T-helper 2 cell (primary cell): ENCODE measurements at places on chromosomes 7 and 10.

DNA sequence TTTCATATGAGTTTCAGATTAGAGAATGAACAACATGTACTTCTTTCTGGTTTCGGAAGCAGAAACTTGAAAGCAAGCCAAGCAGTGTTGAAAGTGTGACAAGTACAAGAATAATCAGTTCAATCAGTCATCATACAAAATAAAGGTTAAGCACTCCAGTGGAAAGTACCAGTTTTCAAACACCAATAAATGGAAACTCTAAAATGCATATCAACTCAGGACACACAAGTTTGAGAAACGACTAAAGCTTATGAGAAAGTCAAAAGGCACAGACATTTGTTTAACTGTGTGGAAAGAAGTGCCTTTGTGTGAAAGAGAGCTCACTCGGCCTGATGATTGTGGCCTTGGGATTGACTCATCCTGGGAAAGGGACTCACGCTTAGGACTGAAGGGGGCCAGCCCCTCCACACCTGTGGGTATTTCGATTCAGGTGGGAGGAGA is 60.6 kb upstream of the AKR1C1 start:
- no peak for DNase-seq

DNA sequence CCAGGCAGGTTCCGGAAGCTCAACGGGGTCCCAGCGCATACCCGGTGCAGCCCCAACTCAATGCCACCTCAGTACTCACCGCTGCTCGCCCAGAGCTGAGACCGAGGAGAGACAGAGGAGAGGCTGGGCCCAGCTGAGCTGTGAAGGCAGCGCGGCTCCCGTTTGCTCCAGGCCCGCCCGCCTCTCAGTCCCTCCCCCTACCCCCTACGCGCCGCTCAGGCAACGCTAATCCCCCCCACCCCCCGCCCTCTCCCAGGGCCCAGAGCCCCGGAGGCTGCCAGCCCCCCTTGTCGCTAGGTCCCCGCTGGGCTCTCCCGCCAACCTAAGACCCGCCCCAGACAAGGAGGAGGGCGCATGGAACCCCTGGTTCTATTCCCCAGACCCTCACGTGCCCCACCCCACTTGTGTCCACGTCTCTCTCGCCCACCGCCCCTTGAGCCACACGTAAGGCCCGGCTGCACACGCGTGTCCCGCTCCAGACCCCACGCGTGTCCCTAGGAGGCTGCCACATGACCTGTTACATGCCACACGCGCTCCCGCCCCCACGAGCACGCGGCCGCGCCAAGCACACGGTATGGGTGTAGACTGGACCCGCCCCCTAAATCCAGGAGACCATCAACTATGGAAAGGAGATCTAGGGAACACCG is at the start of gene PSD:
Gene PSD (minus strand): TSS at position 164 of the 647 bp plus-strand sequence. CDS start 1,747 bp downstream, outside the sequence.
- DNase-seq: no peak

DNA sequence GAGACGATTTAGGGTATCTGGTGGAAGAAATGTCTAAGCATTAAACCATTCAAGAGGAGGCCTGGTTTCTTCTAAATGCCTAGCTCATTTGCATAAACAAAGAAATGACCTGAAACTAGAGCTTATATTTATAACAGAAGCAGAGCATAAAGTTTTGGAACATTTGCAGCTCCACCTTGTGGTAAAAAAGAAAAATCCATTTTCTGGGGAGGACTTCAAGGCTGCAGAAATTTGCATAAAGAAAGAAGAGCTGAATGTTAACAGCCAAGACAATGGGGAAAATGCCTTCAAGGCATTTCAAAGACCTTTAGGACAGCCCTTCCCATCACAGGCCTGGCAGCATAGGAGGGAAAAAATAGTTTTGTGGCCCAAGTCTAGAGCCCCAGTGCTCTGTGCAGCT is 362.0 kb downstream of the ZNF248 start:
- no peak for DNase-seq

- DNase-seq: no peak
Observed at GRCh38 chr10:17383801-17384555, 70.4 kb downstream of the ST8SIA6 start.

GRCh38 chr7:77353407-77353721 is 62.8 kb downstream of the GSAP start:
- DNase-seq: no peak

- DNase-seq: no peak
Observed at GRCh38 chr10:89092439-89092838, 101.8 kb downstream of the FAS start.

DNA sequence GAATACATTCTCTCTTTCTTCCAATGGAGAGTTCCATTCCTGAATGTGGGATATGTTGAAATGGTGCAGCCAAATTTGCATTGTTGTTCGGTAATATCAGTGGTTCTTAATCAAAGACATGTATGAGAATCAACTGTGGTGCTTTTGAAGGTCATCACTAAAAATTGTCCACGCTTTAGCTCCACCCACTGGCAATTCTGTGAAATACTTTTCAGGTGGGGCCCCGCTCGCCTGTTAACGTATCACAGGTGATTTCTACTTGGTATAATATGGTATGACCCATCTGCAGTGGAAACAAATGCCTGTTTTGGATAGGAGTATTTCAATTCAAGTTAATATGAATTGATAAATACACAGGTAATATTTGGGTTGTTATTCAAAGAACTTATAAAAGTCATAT is 178.4 kb downstream of the NSUN6 start:
- DNase-seq: no peak

DNA sequence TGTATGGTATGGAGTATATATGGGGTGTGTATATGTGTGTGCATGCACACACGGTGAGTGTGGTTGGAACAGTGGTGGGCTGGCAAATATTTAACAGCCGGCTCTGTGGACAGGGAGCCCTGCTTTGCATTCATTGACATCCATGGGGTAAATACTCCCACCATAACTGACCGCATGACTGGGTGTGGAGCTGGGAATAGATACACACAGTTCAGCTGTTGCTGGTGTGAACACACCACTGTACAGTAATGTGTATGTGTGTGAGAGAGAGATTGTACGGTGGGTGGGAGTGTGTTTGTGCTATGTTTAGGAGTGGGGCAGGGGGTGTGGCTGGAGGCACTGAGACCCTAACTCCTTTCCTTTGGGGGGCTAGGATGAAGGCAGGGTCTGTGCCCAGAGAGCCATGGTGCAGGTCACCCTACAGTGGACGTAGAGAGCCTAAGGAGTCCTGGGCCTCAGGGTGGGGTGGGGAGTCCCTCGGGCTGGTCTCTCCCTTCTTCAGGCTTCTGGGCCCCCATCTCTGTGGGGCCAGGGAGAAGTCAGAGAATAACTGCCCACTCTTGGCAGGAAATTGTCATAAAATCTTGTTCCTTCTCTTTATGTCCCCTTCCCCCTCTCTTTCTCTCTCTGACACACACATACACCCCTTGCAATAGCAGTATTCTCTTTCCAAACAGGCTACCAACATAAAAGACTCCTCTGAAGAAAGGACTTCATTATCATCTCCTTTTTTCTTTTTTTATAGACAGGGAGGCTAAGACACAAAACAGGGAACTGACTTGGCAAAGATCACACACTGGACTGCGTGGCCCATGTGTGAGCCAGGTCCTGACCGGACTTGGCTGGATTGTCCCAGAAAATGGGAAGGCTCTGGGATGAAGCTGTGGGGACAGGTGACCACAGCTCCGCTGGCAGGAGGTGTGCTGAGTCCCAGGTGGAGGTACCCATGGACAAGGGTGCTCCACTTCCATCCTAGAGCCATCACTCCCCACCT is 3.2 kb downstream of the SFRP5 start:
- no peak for DNase-seq

DNA sequence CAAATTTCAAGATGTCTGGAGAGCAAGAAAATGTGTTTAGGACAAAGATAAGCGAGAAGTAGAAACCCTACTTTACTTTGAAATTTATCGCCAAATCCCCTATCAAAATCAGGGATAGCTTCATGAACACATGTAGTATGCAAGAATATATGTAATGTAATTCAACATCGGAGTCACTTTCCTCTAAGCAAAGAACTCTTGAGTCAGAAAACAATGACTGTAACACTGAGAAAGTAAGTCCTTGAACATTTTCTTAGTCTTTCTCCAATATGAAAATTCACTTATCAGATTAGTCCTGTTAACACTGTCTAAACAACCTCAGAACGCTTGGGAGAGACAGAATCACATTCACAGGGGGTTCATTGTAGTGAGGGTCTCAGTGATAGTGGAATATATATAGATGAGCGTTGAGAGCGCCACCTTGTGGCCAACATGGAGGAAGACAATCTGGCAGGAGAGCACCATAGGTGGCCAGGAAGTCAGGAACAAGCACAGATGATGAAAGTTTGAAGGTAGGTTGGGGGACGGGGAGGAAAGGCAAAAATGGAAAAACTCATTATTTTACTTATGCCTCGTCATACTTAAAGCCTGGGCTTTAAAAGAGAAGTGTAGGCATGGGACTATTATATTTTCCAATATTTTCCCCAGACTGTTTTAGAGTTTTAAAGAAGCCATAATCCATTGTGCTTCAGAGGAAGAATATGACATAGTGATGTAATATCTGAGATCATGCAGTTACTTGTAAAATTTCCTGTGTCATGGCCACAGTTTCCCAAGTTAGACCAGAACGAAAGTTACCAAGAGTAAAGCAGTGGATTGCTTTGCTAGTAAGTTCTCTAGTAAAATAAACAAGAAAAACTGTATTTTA is 115.5 kb upstream of the GNAI1 start:
- no peak for DNase-seq

GRCh38 chr7:89837515-89837914 is 316.8 kb upstream of the STEAP1 start:
- DNase-seq: no peak

DNA sequence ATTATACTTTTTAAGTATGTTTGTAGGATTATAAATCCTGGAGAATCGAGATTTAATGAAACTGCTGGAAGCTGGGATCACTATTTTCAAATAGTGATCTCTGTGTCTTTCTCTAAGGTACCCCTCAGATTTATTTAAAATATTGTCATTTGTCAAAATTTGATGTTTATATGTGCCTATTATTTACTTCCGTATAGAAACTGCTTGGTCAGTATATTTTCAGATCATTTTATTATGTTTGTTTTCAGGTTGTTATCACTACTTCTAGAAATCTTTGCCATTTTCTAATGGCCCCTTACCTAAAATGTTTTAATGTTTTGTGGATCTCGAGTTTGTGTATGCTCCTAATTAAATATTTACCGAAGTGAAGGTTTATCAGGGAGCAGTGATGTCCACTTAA is 183.7 kb downstream of the SND1 start:
- no peak for DNase-seq

GRCh38 chr7:100469227-100470044 is 5.4 kb upstream of the SPACDR start:
- DNase-seq: peak; percentile 78

- no peak for DNase-seq
Observed at GRCh38 chr7:47940088-47941013, 7.9 kb downstream of the PKD1L1 start.

DNA sequence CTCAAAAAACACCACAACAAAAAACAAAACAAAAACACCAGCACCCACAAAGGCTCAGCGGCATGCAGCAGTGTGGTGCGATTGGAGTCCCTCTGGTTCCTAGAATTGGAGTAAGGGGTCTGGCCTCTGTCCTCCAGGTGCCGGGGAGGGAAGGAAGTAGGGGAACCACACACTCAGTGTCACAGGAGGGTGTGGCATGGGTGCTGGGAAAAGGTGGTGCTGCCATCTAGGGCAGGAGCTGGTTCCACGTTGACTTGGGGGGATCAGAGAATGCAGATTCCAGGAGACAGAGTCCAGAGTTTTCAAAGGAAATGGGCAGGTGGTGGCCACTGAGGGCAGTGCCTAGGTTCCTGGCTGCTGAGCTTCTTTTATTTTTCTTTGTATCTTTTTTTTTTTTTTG is 19.8 kb upstream of the WIPI2 start:
- no peak for DNase-seq

DNA sequence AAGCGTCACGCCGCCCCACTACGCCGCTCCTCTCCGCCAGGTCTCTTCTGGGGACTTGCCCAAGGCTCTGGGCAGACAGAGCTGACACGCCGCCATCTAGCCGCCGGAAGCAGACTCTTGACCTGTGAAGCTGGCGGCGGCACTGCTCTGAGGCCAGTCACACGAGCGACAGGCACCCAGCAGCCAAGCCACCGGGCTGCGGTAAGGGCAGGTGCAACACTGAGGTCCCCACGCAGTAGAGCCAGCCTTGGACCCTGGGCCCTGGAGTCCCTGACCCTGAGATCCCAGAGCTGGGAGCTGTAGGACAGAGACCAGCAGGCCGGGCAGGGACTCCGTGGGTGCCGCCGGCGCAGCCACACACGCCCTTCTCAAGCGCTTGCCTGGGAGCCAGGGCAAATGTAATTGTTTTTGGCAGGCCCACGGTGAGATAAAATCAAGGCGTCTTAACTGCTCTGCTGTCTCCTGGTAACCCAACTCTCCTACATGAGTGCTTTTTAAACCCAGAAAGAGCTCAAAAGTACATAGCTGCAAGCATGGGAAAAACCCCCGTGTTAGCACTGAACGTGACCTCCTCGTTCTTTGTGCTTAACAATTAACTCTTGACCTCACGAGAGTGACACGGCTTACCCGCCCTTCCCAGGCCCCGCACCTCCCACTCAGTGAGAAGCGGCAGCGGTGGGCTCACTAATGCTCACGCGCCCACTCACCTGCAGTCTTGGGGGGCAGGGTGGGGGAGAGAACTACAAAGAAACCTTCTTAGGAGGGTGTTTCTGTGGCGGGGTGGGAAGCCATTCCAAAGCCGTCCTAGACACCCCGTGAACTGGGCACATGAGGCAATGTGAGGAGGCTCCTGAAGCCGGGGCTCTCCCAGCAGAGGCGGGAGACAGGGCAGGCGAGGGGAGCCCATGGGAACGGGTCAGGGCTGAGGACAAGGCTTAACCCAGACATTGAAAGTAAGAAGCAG is 8.5 kb downstream of the GPER1 start:
- DNase-seq: no peak

- DNase-seq: no peak
Observed at GRCh38 chr10:73209705-73210104, 37.4 kb downstream of the DNAJC9 start.

GRCh38 chr10:133422223-133422806 is 2.1 kb downstream of the SPRN start:
- no peak for DNase-seq

- no peak for DNase-seq
Observed at GRCh38 chr10:58158806-58159205, 108.9 kb downstream of the IPMK start.

DNA sequence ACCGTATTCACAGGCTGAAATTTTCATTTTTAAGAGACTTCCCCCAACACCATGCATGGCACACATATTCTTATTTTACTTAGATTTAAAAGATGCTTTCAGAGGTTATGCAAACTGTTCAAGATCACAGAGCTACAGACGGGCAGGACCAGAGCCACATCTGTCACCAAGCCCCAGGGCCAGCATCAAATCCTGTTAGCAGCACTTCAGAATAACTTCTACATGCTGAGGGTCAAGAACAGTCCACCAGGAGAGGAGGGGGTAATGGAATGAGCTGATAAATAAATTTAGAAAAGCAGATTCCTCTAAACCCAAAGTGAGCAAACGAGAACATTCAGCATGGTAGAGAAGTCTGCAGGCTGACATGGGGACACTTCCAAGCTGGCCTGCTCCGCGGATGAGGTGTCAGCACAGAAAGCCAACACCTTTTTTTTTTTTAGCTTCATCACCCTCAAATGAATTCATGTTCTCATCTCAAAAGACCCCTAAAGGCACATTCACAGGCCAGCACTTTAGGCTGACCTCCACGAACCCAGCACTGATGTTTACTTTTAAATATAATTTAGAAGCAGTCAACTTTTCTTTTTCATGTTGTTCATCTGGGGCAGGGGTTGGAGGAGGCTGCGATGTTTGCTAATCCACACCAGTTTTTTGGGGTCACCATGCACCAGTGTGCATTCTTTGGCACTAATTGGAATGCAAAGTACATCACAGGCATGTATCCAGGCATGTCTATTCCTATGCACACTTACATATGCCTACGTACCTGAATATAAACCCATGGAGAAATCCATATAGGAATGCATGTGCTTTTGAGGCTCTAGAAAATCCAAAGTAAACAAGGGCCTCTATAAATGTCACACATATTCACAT is 249.0 kb downstream of the TNS3 start:
- no peak for DNase-seq
